ENCODE measurements at places on chromosomes 1 and 21.
A peak's percentile ranks its signal among the peaks of the same experiment; 100 is the strongest.

DNA sequence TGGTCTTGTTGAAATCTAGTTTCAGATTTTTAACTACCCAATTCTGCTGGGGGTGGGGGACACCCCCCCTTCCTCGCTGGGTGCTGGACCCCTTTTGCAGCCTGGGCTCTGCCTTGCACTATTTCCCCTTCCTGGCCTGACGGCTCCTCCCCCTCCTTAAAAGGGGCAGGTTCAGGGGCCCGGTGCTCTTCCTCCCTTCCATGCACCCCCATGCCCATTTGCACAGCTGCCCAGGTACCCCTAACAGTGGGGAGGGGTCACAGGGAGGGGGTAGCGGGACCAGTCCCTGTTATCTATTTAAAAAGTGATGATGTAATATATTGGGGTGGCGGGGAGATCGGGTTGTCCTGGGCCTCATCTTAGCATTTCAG is 15.3 kb downstream of the ZBTB7B start:
- DNase-seq: no peak

DNA sequence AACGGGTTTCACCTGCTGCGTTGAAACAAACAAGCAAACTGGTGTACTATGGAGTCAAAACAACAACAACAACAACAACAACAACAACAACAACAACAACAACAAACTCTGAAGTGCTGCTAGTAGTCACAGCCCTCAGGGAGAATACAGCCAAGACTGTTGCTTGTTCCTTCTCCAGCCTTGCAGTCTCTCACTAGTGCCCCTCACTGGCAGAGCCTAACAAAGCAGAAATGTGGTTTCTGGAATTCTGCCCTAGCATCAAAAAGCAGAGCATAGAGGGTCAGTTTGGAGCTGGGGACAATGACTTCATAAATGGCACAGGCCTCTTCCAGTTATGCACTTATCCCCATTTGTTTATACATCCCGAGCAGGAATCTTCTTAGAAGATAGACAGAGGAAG is 187.4 kb downstream of the KCNK2 start:
- no peak for DNase-seq

- DNase-seq: no peak
Measured at GRCh38 chr1:156367383-156368156, 1.4 kb upstream of the RHBG start.

DNA sequence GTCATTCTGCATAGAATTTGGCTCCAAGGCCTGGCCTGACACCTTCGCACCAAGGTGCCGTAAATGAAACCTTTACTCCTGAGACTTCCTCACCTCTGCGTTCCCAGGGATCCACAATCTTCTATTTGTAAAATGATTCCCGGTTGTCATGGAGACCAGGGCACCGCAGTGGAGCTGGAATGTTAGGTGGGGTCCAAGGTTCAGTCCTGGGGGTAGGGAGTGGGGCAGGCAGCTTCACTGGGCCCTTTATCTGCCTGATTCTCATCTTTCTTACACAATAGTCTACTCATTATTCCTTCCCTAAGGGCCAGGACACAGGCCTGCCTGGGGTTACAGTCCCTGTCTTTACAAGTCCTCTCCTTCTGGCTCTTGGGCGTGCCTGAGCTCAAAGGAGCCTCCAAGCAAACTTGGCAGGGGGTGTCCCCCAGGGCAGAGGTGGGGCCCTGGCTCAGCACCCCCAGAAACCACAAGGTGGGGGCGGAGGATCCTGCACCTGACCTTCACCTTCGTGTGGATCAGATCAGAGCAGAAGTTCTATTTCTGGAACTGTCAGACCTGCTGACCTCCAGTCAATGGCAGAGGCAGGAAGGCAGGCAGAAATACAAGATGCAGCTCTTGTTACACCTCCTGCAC is 51.1 kb downstream of the RIPK4 start:
- peak; percentile 99 for DNase-seq

DNA sequence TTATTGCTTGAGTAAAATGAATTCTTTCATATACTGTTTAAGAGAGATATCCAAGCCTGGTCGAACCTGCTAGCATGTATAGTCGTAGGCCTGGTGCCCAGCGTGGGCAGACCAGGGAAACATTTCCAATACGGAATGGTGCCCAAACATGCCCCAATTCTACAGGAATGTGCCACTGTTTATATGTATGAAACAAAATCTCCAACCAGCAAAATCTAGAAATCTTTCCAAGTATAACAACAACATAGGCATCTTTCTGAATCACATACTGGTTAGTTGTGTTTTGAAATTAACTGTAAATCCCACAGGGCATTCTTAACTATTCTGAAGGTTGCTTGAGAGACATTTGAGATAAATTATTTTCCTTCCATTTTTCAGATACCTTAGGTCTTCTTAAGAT is 17.0 kb upstream of the ABCD3 start:
- DNase-seq: no peak

DNA sequence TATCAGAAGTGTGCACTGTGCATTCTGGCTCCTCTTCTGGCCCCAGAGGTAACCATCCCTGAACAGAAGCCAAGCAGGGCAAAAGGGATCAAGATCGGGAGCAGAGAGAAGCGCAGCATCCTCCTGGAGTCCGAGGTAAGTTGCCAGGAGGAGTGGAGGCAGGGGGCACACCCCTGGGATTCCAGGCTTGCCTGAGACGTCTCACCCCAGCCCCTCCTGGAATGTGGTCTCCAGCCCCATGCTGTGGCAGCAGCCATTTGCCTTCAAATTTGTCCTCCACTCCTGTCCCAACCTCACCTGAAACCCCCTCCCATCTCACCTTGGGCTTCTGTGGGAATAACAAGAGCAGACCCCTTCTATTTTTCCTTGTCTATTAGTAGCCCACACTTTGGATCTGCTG is 10.1 kb downstream of the LRRC71 start:
- no peak for DNase-seq

- peak; percentile 3 for DNase-seq
Measured at GRCh38 chr1:40133312-40133665, 27.9 kb upstream of the RLF start.

GRCh38 chr1:40057310-40058030 is 16.9 kb downstream of the CAP1 start:
- no peak for DNase-seq

DNA sequence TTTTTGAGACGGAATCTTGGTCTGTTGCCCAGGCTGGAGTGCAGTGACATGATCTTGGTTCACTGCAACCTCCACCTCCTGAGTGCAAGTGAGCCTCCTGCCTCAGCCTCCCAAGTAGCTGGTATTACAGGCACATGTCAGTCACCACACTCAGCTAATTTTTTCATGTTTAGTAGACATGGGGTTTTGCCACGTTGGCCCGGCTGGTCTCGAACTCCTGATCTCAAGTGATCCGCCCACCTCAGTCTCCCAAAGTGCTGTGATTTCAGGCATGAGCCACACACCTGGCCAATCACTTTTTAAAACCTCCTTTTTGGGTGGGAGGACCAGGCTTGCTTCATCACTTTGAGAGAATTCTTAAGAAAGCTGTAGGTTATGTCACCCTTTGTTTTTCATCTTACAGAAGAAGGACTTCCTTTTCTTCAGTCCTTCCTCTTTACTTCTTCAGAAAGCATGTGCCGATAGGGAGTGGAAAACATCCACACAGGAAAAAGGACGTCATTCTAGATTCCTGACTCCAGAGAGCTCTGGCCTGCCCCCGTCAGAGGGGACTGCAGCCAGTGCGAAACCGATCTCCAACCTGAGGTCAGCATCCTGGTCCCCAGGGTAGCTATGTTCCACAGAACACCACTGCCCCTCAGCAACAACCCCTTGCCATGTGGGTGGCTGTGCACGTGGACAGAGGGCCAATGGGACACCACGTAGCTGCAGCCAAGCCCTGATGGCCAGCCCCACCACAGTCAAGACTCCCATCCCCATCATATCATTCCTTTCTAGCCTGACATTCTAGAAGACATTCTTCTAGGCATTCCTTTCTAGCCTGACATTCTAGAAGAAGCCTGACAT is 21.9 kb downstream of the NCF2 start:
- peak; percentile 49 for DNase-seq

GRCh38 chr1:61058483-61059245 is 23.7 kb upstream of the NFIA start:
- peak; percentile 74 for DNase-seq

DNA sequence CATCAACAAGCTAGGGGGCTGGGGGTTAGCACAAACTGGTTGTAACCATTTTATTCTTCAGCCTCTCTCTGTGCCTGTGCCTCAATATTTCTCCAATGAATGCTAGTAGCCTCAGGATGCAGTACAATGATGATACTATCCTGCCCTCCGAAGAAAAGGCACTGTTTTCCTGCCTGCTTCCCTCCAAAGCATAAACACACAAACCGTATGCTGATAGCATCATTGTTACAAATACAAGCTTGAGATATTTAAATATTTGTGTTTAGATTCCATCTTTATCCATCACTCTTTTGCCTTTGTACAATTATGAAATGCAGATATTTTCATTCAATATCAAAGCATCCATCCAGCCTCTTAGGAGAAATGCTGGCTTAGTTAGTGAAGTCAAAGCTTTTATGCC is 404.8 kb downstream of the DUSP10 start:
- no peak for DNase-seq

GRCh38 chr1:241722947-241723346 is 70.9 kb downstream of the WDR64 start:
- DNase-seq: no peak

DNA sequence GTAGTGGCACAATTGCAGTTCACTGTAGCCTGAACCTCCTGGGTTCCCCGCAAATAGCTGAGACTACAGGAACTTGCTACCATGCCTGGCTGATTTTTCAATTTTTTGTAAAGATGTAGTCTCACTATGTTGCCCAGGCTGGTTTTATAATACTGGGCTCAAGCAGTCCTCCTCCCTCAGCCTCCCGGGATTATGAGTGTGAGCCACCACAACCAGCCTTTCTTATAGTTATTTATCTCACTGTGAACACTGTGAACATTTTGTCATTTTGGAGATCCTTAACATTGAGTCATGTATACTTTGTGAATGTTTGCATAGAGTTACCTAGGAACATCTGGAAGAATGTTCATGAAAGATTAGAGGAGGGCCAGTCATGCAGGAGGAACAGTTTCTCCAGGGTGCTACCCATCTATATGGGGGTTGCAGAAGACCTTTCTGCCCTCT is 127.1 kb upstream of the CACYBP start:
- DNase-seq: peak; percentile 65

GRCh38 chr1:62712336-62713243 is 24.4 kb upstream of the DOCK7 start:
- no peak for DNase-seq

GRCh38 chr1:158203693-158204457 is 23.2 kb downstream of the CD1D start:
- peak; percentile 21 for DNase-seq

DNA sequence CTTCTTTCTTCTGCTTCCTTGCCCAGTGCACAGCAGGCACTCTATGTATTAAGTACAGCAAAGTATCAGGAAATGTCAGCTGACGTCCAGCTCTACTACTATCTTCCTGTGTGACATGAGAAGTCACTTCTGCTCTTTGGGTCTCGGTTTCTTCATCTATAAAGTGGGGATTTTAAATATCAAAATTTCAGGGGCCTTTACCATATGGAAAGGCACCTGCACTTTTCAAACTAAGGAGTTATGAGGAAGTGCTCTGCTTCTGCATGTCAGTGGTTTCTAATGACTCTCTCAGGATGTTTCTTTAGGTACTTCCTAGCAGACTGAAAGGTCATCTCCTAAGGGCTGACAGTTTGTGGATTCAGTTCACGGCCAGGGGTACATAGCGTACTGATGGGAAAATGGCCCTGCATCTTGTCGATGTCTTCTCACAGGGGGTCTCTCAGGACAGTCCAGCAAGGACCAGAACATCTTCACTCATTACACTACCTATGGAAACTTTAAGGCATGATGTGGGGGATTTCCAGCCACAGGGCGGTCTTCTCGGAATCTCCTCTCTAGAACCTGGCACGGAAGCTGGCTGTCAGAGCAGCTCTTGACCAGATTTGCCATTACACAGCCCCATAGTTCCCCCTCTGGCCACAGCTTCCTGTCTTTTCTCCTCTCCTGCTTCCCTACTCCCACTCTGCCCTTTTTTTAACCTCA is 42.0 kb upstream of the MTF1 start:
- no peak for DNase-seq

GRCh38 chr21:42524341-42525028 is 10.8 kb downstream of the SLC37A1 start:
- DNase-seq: peak; percentile 19

- DNase-seq: no peak
Measured at GRCh38 chr1:175873290-175873935, 130.0 kb upstream of the TNR start.

DNA sequence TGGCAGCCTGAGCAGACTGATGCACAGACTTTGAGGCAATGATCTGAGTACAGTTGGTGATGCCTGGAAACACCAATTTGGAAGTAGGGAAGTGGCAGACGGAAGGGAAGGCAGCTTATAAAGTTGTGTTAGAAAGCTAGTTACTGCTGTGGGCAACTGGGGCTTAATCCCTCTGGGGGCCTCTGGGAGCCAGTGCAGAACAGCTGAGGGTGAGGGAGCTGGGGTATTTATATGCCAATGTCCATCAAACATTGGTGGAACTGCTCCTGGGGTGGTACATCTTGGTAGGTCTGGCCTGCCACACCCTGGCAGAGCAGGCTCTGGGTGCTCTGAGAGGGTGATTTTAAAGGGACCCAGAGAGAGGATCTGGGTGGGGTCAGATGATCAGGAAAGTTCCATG is 28.1 kb downstream of the TNFRSF8 start:
- DNase-seq: no peak

GRCh38 chr1:43622901-43623780 is 26.8 kb upstream of the KDM4A start:
- DNase-seq: no peak

Data from trophoblast cell (in vitro differentiated cells and primary cell).